CD4-positive, alpha-beta T cell treated with Interleukin-6 at 100 ng/mL for 8 hours (primary cell): ENCODE measurements at places on chromosomes 11 and 22.

- DNase-seq: no peak
Measured at GRCh38 chr11:129643031-129643721, 172.5 kb upstream of the TMEM45B start.

- DNase-seq: no peak
Measured at GRCh38 chr11:27052668-27053067, 12.1 kb downstream of the BBOX1 start.

- no peak for DNase-seq
Measured at GRCh38 chr11:125224391-125225021, 60.0 kb downstream of the PKNOX2 start.

- no peak for DNase-seq
Measured at GRCh38 chr11:128901653-128902514, 10.7 kb downstream of the KCNJ5 start.

DNA sequence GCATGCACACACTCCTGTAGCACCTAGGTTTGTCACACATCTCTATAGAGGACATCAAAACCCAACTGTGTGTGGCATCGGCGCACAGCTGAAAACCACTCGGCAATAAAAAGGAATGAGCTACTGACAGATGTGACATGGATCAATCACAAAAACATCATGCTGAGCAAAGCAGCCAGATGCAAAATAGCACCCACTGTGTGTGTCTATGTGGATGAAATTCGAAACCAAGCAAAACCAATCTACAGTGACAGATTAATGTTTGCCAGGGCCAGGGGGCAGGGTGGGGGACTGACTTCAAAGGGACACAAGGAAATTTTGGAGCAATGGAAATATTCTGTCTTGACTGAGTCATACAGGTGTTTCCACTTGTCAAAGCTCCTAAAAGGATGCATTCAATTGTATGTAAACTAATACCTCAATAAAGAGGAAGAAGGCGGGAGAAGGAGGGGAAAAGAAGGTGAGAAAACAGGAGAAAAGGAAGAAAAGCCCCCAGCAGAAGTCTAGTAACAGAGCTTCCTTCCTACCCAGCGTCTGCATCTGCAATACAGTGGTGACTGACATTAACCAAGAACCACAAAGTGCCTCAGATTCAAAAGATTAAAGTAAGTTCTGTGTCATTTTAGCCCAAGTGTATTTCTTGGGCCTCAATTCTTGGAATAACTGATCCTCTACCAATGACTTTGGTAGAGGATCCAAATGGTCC, 49.8 kb downstream of the PACSIN2 start:
- no peak for DNase-seq

- no peak for DNase-seq
Measured at GRCh38 chr11:15635521-15635920, 520.8 kb downstream of the INSC start.

- peak; percentile 44 for DNase-seq
Measured at GRCh38 chr11:86818462-86819192, 18.3 kb downstream of the PRSS23 start.

DNA sequence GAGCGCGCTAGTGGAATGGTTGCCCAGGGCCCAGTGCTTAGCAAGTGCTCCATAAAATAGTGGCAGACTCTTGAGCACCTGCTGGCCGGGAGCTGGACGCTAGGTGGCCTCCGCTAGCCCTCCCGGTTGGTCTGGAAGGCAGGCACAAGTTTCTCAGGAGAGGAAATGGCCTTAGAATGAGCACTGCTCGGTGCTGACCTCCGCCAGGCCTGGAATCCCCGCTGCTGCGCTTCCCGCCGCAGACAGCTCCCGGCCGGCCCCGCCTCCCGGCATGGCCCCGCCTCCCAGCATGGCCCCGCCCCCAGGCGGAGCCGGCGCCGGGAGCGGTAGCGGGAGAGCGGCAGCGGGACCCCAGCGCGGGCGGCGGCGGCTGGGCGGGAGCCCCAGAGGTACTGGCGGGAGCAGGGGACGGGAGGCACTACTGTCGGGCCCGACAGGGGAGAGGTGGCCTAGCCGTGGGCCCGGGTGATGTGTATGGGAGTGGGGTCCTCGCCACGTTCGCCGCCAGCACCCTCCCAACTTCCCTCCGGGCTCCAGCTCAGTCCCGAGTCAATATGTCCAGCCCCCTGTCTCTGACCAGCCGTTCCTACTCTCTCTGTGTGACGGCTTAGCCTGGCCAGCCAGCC, at the start of gene SIPA1:
Gene SIPA1 (plus strand): TSS at position 308 of the 626 bp plus-strand sequence. CDS start 2,821 bp downstream, outside the sequence.
- DNase-seq: peak; percentile 62
